EH (cell line): ENCODE measurements at places on chromosomes 3 and 15.

GRCh38 chr15:56236197-56236596 lies 7.5 kb downstream of the RFX7 start:
- peak; percentile 22 for DNase-seq

DNA sequence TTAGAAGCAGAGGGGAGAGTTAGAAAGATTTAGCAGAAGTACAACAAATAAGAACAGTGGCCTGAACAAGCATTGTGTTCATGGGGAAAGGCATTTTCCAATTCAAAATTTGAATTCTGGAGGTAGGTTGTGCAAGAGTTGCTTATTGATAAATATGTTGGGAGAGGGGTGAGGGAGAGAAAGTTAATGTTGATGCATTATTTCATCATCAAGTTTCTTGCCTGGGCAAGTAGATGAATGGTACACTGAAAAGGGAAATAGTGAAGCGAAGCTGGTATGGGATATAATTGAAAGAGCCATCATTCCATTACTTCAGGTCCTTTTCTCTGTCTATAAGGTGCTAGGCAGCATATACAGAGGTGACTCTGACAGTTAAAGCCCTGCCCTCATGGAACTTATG lies 288.9 kb upstream of the GBE1 start:
- no peak for DNase-seq

- no peak for DNase-seq
Measured at GRCh38 chr3:181933052-181933618, 221.4 kb downstream of the SOX2 start.

GRCh38 chr3:170982733-170983132 lies 43.8 kb downstream of the SLC2A2 start:
- no peak for DNase-seq

- DNase-seq, result no peak
Measured at GRCh38 chr15:88509964-88510363, 36.5 kb downstream of the DET1 start.

DNA sequence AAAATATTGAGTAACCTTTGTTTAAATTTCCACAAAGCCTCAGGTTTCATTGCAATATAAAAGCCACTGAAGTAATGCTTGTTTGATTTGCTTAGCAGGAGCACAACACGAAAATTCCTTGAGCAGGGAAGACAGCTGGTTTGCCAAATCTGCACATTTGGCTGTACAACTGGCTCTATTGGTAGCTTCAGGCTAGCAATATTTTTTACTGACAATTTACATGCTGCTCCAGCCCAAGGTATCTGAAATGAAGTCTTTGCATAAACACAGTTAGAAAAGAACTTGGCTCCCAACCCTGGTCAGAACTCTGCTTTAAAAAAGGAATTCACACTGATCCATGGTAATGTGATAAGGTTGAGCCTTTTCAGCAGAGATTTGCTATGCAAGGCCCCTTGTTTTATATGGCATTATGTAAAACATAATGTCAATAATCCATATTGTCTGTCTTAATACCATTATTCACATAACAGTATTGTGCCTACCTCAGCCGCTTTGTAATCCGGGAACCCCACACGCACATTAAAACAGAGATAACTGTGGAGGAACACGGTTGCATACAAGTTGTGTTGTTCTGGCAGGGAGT lies 55.7 kb upstream of the CHL1 start:
- no peak for DNase-seq

DNA sequence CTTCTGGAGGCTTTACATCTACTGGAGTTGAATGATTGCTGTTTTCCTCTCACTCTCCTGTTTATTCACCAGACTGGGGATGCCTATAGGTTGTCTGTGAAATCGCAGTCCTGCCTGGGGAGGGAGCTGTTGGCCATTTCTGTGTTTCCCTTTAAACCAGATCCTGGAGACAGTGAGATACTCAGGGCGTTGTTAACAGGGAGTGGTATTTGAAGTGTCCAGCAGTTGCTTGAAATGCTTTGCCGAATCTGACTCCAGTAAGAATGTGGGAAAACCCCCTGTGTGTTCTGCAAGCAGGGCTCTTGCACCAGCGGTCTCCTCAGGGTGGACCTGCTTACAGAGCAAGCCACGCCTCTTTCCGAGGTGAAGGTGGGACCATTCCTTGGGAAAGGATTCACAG lies 4.3 kb upstream of the LRRK1 start:
- peak; percentile 39 for DNase-seq

DNA sequence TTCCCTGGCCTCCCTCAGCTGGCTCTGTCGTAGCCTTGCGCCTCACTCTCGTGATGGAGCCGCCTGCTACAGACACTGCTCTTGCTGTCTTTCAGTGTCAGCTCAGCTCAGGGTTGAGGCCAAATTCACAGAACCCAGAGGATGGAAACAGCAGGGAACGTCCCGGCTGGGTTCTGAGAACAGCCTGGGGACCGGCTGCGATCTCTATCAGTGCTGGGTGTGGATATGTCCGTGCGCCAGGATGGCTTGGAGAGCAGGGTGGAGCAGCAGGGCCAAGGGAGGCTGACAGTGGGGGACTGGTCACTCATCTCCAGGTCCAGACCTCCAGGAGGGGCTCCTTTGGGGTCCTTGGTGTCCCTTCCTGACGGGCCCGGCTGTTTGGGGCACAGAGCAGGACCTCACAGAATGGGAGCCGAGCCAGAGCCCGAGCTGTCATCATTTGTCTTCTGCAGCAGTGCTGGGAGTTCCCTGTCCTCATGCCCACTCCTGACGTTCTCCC lies 18.4 kb downstream of the KLF15 start:
- DNase-seq, result no peak

GRCh38 chr3:27888562-27888961 lies 166.4 kb upstream of the EOMES start:
- DNase-seq, result peak; percentile 6

DNA sequence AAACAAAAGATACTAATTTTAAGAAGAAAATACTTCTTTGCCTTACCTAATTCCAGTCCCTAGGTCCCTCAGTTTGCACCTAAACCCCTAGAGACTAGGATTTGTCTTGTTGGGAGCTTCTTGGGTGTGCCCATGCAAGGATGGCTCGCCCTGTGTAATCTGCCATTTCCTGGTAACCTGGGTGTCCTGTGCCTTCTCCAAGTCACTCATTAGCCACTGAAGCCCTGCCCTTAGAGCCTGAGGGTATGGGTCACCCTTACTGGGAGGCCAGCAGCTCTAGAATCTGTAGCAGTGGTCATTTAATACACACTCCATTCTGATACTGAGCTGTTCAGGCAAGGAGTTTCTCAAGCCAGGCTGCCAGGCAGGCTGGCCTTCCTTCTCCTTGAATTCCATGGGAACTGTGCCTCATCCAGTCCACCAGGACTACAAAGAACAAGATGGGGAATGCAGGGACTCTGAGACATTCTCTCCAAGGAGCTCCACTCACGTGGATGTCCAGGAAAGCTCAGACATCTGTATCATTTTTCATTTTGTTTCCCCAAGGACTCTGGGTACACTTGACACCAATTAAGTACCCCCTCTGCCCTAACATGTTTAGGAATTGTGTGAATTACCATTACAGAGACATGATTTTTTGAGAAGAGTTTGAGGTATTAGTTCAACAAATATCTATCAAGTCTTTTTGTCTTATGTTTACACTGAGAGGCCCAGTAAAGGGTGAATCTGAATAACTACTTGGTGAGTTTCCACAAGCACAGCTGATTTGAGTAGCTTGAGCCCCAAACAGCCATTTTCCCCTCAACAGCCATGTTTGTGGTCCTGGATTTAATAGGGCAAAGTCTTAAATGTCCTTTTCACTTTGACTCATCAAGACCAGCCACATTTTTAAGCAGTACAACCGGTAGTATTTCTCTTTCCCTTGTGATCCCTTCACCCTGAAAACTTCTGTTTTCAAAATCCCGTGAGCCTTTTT lies 52.6 kb downstream of the ARNT2 start:
- peak; percentile 67 for DNase-seq

GRCh38 chr3:72100080-72100511 lies 315.1 kb upstream of the PROK2 start:
- no peak for DNase-seq

DNA sequence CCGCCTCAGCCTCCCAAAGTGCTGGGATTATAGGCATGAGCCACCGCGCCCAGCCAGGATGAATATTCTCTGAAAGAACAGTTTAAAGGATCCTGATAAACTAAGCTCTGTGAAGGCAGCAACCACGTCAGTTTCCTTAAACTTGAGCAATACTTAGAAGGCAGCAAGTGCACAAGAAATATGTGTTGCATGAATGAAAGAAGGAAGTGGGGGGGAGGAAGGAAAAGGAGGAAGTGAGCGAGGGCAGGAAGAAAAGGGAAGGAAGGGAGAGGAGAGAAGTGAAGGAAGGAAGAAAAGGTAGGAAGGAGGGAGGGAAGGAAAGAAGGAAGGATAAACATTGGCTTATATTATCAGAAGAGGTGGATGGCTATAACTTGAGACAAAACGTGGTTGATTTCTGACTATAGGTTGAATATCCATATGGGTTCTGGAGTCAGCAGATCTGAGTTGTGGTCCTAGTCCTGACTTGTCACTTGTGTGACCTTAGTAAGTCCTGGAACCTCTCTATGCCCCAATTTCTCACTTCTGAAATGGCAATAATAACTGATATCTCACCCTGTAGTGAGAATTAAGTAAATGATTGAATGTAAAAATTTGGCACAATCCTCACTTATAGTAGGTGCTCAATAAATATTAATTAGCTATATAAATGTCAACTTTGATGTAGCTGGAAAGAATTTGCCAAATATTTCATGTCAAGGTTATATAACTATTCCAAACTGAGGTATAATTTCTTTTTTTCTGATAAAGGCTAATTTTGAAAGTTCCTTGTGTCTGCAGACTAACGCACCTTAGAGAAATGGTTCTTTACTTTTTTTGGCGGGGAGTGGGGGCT lies 12.0 kb upstream of the SEMA4B start:
- no peak for DNase-seq

DNA sequence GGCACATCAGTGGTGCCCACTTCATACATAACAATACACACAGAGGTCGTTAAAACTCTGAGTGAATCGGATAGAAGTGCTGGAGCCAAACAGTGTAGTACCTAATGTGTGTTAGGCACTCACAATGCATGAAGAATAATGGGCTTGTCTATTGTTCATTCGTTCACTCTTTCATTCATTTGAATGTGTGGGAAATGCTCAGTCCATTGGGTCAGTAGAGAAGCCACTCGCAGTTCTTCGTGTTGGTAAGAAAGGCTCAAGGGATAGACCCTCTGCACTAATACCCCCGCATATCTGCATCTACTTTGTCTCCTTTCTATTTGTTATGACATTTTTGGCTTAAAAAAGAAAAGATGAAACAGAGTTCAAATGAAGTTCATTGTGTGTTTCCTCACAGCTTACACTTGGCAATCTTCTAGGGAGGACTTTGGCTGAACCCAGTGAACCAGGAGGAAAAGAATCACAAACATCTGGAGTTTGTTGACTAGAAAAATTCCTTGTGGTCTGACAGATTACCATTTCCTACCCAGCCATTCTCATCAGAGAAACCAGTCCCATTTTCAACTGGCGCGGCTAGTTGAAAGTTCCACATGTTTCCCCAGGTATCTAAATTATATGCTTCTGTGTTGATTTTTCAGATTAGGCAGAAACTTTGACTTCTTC lies 32.8 kb upstream of the MFSD1 start:
- DNase-seq, result peak; percentile 96

- peak; percentile 49 for DNase-seq
Measured at GRCh38 chr3:112619295-112619694, 21.6 kb downstream of the CCDC80 start.

GRCh38 chr3:138078901-138079344 lies 36.5 kb downstream of the DZIP1L start:
- DNase-seq, result peak; percentile 99

- no peak for DNase-seq
Measured at GRCh38 chr3:149844091-149844490, 31.1 kb downstream of the RNF13 start.

DNA sequence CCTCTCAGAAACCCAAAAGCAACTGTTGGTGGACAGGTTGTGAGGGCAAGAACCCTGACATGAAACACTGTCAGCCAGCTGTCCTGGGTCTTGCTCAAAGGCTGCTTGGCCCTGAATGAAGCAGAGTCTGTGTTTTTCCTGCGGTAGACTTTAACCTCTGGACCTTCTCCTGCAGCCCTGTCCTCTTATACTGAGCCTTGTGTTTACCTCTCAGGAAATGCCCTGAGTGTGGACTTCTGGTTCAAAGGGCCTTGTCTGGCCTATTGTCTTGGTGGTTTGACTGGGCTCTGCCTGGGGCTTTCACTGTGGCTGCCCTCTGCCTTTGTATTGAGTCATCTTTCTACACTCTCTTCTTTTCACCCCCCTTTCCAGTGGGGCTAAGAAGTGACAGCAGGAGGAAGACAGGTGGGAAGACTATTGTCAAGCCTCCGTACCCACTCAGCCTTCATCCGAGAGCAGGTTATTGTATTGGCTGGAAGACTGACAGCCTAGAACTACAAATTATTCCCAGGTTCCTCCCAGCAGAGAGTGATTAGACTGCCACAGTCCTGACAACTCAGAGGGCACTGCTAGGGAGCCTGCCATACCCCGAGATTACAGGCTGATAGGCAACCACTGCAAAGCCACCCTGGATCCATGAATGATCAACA lies 3.5 kb downstream of the SEC13 start:
- DNase-seq, result no peak

GRCh38 chr3:114556657-114557213 lies 262.9 kb downstream of the TIGIT start:
- no peak for DNase-seq
